Activated naive CD4-positive, alpha-beta T cell treated with anti-CD3 and anti-CD28 coated beads for 36 hours (primary cell): ENCODE measurements at places on chromosomes 7 and 10.

- no peaks in the 10 kb centered on the region for H3K27me3 ChIP-seq
- DNase-seq = no peak
- H3K4me3 ChIP-seq = no peak overlapping the region
- H3K36me3 ChIP-seq = peaks cover 37% of the 10 kb centered on the region
- H3K27ac ChIP-seq = no peak overlapping the region
Measured at GRCh38 chr10:873020-873419, 58.5 kb downstream of the LARP4B start.

- no peaks in the 10 kb centered on the region for H3K4me1 ChIP-seq
- H3K27me3 ChIP-seq = no peaks in the 10 kb centered on the region
- no peaks in the 10 kb centered on the region for H3K36me3 ChIP-seq
- no peak overlapping the region for H3K27ac ChIP-seq
- DNase-seq = no peak
Measured at GRCh38 chr7:101676956-101677355, 47.9 kb upstream of the MYL10 start.

DNA sequence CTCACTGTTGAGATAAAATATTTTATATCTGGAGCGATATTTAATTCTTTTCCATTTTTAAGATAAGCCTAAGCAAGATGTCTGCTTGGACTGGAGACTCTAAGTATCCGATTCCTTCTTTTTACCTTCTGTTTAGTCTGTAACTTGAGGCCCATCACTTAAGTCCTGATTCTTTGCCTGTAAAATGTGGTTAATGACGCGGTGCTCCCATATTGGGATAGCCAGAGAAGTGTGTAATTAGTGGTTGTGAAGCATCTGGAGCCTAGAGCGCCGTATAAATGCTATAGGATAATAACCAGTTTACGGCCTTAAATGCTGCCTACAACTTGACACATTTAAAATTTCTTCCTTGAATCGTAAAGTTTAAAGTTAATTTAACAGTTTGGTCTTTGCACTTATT, 132.9 kb downstream of the CHN2 start:
- no peaks in the 10 kb centered on the region for H3K36me3 ChIP-seq
- H3K4me1 ChIP-seq = peaks cover 9% of the 10 kb centered on the region
- no peak overlapping the region for H3K4me3 ChIP-seq
- no peak for DNase-seq
- H3K27me3 ChIP-seq = peaks cover 11% of the 10 kb centered on the region

DNA sequence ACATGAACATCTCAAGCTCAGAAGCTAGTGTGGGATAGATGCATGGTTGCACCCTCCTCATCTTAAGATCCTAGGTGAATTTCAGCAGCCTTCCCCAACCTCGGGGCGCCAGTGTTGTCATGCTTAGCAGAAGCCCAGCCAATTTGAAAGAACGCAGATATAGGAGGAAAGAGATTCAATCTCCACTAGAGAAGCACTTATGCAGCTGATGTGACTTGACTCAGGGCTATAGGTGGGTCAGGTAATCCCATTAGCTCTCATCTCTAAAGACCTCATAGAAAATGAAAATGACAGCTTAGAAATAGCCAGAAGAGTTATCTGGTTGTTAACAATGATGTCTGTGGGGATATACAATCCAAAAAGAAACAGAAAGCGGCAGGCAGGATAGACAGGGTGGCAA, 310.5 kb downstream of the GPAM start:
- no peaks in the 10 kb centered on the region for H3K4me1 ChIP-seq
- H3K4me3 ChIP-seq = no peak overlapping the region
- no peak for DNase-seq
- H3K36me3 ChIP-seq = no peaks in the 10 kb centered on the region
- H3K27ac ChIP-seq = no peak overlapping the region
